Ovary (tissue), 10 donors: ENCODE measurements at places on chromosomes 5 and 9. TPM values are rescaled to one million over a fixed set of nuclear protein-coding genes. Genes with fewer than 3 reads are reported as not detected.

The GDNF gene
- total RNA-seq: 2.7 TPM

The CEL gene
- 3.0 TPM for total RNA-seq

GRCh38 chr9:137465000-137465719 lies 6.0 kb upstream of the NSMF start:
- DNase-seq: no peak

The HRCT1 gene
- 8.1 TPM for total RNA-seq

The ZNF484 gene
- 5.4 TPM for total RNA-seq

The APC gene
- 36.4 TPM for total RNA-seq
